ENCODE measurements at places on chromosomes 1 and 21.

- no peak for DNase-seq
Observed at GRCh38 chr1:16992102-16992501, 11.7 kb upstream of the MFAP2 start.

DNA sequence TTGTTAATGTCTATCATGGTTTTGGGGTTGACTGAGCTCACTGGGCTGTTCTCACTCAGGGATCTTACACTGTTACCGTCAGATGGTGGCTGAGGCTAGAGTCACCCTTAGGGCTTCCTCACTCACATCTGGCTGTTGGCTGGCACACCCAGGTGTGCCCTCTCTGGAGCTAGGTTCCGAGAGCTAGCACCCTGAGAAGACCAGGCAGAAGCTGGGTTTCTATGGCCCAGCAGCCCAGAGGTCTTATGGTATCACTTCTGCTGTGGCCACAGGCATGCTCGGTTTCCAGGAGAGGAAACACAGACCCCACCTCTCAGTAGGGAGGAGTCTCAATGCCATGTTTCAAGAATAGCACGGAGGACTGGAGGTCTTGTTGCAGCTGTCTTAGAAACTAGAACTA is 20.7 kb upstream of the KIF1B start:
- no peak for DNase-seq

DNA sequence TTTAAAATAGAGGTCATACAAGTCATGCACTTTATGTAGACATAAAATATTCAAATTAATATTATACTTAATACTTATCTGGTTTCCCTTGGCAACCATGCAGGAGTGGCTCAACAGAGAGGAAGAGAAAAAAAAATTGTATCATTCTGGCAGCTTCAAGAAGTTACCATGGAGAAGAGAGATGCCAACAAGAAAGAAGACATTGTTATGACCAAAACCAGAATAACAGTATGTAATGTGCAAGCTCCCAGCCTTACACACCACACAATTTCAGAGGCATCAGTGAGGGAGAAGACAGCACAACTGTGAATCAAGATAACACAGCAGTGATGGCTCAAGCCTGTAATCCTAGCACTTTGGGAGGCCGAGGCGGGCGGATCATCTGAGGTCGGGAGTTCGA is 49.1 kb upstream of the RCOR3 start:
- no peak for DNase-seq

GRCh38 chr1:13960375-13960987 is 260.5 kb downstream of the PRDM2 start:
- peak; percentile 28 for DNase-seq

- DNase-seq, result peak; percentile 75
Observed at GRCh38 chr1:24964811-24965570, 34.9 kb upstream of the RUNX3 start.

DNA sequence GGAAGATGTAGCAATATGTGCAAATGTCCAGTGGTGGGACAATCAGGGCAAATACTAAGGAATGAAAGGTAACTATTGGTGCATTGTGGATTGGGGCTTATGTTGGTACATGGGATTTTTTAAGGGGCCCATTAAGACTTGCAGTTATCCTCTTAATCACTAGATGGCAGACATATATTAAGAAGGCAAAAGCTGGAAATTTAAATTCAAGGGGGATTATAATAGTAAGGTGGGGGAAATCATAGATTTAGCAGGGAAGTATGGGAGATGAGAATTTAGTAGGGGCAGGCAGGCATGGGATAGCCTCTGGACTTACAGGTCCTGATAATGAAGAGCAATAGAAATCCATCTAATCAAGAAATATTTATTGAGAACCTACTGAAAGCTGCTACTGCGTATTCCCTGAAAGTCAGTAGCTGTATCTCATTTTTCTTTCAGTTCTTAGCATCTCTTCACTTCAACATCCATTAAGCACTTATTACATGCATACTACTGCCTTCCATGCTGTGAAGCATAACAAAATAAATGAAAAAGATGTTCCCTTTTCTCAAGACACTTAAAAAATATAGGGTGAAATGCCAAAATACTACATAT is 251.8 kb downstream of the CRB1 start:
- DNase-seq, result no peak

- DNase-seq, result no peak
Observed at GRCh38 chr1:187474336-187474735, 645.6 kb downstream of the PLA2G4A start.

DNA sequence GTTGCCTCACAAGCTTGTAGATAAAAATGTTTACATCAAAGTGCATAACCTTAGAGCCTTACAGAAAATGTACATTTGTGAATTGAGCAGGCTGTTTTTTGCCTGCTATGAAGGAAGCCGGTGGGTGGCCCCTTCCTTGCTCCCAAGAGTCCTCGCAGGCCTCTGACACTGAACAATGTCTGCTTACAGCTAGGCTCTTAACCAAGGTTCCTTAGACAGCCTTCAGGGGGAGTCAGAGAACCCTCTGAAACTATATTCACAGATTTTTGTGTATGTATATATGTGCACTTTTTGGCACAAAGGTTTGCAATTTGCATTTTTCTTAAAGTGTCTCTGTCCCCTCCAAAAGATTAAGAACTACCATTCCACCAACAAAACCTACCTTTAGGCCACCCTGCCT is 282.6 kb downstream of the BARHL2 start:
- DNase-seq, result no peak

DNA sequence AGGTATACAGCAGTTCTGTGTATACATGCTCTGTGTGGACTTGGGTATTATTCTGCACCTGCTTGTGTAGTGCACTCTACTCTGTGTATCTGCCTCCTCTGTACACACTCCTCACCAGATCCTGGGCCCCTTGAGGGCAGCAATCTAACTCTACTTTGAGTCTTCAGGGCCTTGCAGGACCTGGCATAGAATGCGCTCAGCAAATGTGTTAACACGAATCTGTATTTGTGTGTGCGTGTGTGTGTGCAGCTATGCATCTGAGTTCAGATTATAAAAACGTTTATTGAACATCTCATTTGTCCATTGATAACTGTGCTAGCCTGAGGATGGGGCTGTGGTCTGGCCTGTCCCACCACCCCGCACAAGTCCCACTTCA is 3.9 kb upstream of the MEF2D start:
- DNase-seq, result no peak

GRCh38 chr1:156721535-156721934 is 6.7 kb upstream of the METTL25B start:
- no peak for DNase-seq

DNA sequence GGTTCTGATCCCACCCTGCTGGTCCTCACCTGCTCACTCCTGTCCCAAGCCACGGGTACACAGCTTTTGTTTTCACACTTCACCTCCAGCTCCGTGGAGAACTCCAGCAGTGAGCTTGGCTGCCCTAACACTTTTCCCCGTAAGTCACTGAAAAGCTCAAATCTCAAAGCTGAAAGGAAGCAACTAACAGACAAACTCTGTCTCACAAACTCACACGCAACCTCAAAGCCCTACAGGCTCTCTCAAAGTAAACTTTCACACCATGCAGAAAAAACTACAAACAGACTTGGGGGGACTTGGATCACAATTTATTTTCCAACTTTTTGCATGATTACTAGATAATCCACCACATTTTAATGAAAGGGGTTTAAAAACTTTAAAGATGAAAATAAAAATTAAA is 88.3 kb downstream of the AK5 start:
- no peak for DNase-seq

DNA sequence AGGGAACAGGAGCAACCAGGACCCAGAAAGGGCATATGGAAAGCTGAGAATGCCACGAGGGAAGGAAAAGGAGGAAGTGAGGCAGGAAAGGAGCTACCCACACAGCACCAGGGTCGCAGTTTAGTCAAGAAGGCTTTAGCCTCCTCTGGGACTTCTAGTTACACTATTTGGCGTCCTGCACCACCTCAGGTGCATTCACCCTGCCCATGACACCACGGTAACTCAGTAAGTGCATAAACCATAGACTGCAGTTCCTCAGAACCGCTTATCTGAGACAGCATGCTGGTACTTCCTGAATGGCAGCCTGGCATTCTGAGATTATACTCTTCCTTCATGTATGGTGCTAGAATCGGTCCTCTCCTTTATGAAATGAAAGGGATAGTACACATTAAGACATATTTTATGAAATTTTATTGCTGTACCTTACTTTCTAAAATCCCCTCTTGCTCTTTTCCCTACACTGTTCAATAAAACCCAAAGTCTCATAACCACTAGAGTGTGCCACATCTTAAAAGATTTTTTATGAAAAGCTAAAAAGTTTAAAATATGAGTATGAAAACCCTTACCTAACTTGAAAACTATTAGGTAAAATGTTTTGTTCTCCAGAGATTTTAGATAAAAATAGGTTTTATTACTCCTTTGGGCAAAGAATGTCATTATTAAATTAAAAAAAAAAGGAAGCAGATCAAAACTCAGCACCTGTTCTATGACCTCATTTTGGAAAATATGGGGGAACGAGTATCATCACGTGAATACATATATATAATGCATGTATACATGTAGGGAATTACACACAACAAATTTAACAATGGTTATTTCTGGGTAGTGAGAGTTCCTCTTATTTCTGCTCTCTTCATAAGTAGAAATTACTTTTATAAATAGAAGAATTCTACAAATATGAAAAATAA is 67.3 kb downstream of the VAV3 start:
- no peak for DNase-seq

DNA sequence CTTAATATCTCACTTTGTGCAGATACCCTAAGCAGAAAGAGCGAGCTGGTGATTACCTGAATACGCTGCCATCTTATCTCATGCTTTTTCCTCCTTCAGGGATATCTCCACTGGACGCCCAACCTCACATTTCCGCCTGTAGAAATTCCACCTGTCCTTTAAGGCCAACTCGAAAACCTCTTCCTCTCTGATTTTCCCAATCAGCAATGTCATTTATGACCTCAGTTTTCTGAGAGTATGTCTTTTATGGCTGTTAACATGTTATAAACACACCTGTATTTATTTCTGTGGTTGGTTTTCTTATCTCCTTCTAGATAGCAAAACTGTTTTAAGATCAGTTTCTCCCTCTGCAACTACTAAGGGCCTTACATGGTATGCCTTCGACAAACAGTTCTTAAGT is 41.1 kb downstream of the CD34 start:
- no peak for DNase-seq

GRCh38 chr1:98323906-98324358 is 337.6 kb upstream of the SNX7 start:
- DNase-seq, result no peak

- DNase-seq, result no peak
Observed at GRCh38 chr1:92822879-92823278, 9.0 kb upstream of the RPL5 start.

- peak; percentile 79 for DNase-seq
Observed at GRCh38 chr1:233326811-233327650, 493 bp upstream of the MAP3K21 start.

- no peak for DNase-seq
Observed at GRCh38 chr1:170568197-170568596, 36.2 kb downstream of the GORAB start.

GRCh38 chr1:29390491-29391361 is 154.4 kb downstream of the PTPRU start:
- no peak for DNase-seq

DNA sequence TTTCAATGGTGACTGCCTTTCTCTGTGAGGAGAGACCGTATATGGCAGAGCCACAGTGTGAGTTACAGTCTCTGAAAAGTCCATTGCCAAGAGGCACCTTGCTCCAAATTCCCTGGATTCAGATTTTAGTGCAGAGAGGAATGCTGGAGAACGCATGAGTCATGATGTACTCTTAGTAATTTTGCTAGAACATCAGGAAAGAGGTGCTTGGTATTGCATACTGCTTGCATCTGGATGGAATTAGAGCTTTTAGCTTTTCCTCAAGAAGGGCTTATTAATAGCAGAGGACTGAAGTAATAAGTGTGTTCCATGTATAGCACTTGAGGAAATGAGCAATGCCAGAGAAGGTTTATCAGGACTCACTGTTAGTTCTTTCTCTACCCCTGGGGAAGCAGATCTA is 40.5 kb upstream of the AKT3 start:
- DNase-seq, result no peak

DNA sequence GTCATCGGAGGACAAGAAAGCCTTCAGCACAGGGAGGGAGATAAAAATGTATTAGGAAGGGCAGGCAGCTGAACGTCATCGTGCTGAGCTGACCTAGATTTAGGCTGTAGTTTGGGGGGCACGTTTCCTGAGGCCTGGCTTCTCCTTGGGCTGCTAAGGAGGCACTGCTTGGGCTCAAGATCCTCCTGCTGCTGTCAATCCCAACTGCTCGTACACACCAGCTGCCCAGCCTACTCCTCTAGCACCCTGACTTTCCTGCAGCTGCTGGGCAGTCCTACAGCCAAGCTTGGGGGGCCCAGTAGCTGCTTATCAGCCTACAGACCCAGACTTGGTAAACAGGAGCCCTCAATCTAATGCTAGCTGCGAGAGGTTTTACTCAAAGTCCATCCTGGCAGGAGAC is 6.2 kb downstream of the TMEM35B start:
- no peak for DNase-seq

GRCh38 chr1:212281590-212281989 is 3.6 kb upstream of the PPP2R5A start:
- no peak for DNase-seq

- no peak for DNase-seq
Observed at GRCh38 chr1:164588516-164589341, 29.7 kb downstream of the PBX1 start.

- DNase-seq, result no peak
Observed at GRCh38 chr21:41397471-41397891, 28.6 kb upstream of the MX1 start.

GRCh38 chr1:41856944-41857285 is 61.8 kb downstream of the HIVEP3 start:
- no peak for DNase-seq

DNA sequence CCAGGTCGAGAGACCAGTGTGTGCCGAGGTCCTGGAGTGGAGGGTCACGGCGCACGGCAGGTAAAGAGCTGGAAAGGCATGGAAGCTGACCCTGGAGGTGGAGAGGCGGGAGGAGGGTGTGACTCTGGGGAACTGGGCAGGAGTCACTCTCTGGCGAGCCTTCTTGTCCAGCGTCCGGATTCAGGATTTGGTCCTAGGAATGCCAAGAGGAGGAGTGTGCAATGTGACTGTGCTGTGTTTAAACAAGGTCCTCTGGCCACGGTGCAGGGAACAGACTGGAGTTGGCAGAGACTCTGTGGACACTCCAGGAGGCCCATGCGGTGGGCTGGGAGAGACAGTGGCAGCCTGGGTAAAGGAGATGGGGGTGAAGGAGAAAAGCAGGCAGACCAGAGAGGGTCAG is 64.2 kb upstream of the CASZ1 start:
- no peak for DNase-seq

DNA sequence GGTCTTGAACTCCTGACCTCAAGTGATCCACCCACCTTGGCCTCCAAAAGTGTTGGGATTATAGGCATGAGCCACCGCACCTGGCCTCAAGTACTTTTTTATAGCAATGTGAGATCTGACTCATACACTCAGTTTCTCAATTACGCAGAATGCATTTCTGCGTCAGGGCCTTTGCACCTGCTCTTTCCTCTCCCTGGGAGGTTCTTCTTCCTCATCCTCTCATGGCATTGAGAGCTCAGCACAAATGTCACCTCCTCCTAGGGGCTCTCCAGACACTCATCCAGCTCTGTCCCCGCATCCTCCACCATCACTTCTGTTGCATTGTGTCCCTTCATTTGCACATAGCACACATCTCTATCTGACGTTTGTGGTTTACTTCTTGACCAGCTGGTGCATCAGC is 418.8 kb downstream of the PTPRU start:
- DNase-seq, result no peak

- DNase-seq, result no peak
Observed at GRCh38 chr1:59431566-59432294, 134.8 kb downstream of the FGGY start.

- DNase-seq, result no peak
Observed at GRCh38 chr1:42690477-42691156, 8.4 kb downstream of the YBX1 start.

- no peak for DNase-seq
Observed at GRCh38 chr1:94951509-94952208, 24.7 kb upstream of the CNN3 start.

All from T-helper 17 cell (primary cell).